A549 treated with CpdA at 1 μM for 4 hours (cell line): ENCODE measurements at places on chromosomes 5 and 9. TPM values are rescaled to one million over a fixed set of nuclear protein-coding genes. Genes with fewer than 3 reads are reported as not detected.

GPRIN1 gene
- 7.1 to 9.4 TPM (median 9.1 TPM) in 5 replicates for total RNA-seq

MLANA gene
- total RNA-seq = not detected in 5 replicates

ADRB2 gene
- total RNA-seq = 0.56 to 0.93 TPM (median 0.59 TPM) in 5 replicates

CDHR2 gene
- 0.04 to 0.15 TPM (median 0.10 TPM) in 4 of 5 replicates, not detected in the other for total RNA-seq

OTP gene
- 0.06 to 0.14 TPM (median 0.10 TPM) in 4 of 5 replicates, not detected in the other for total RNA-seq

KCNIP1 gene
- not detected in 5 replicates for total RNA-seq

LURAP1L gene
- 11.3 to 15.5 TPM (median 13.3 TPM) in 5 replicates for total RNA-seq

SYK gene
- 0.05 to 0.09 TPM in 2 of 5 replicates, not detected in the others for total RNA-seq

PCDHB3 gene
- 0.02 to 0.06 TPM (median 0.05 TPM) in 3 of 5 replicates, not detected in the others for total RNA-seq
